Activated gamma-delta T cell treated with anti-CD3 and anti-CD28 coated beads, Interleukin-2, amount 50 U/mL, for 16 hours (primary cell): ENCODE measurements at places on chromosomes 1 and 21.

- DNase-seq, result no peak
Measured at GRCh38 chr1:15384301-15384901, 25.3 kb upstream of the EFHD2 start.

- DNase-seq, result no peak
Measured at GRCh38 chr1:117398957-117399356, 31.7 kb downstream of the MAN1A2 start.

- no peak for DNase-seq
Measured at GRCh38 chr1:86197206-86197855, 40.8 kb upstream of the COL24A1 start.

DNA sequence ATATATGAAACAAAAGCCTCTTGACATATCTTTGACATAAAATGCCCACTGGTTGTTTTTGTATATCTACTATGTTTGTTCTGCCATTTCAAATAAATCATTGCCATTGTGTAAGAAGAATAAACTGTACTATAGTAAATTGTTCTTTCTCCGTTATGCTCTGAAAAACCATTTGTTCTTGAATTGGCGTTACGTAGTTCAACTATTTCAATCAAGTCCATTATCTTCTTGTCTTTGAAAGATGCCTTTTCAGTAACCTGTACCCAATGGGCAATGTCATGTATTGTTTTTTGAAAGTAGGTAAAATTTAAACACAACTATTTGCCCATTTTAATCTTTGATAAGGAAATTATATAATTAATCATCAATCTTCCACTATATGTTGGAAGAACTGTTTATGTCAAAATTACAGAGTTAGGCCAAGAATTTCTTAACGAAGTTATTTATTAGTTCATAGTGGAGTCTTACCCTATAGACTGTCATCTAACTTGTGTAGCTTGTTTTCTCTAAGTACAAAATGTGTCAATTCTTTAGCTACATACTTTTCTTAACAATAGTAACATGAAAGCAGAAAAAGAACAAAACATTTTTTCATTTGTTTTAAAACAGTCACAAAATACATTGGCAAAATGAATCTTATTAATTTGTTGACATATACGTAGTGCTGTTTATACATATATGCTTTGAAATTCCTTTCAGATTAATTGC, 294.8 kb downstream of the PTPRC start:
- no peak for DNase-seq

GRCh38 chr21:43819511-43820405, 30.4 kb downstream of the RRP1 start:
- DNase-seq, result no peak

GRCh38 chr1:241677201-241677600, 25.1 kb downstream of the WDR64 start:
- peak; percentile 7 for DNase-seq
